ENCODE measurements at places on chromosomes 12 and 14.

DNA sequence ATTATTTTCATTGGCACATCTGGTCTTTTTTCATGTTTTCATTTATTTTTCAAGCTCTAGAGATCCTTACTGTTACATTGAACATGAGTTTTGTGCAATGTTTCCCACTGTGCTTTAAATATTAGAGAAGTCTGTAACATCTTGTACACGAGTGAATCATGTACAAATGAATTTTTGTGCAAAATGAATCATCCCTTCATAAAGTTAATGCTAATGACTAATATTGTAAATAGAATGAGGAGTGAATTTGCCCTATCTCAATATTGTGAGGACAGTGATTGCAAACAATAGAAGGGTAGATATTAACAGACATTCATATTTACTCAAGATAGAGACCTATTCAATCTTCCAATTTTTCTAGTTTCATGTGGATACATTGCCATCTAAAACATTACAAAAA is 463.3 kb upstream of the FOXG1 start:
- DNase-seq, result no peak

- DNase-seq, result no peak
These were observed 59.8 kb upstream of the NOS1 start for GRCh38 chr12:117421068-117421752.

- DNase-seq, result no peak
These were observed 378.5 kb upstream of the LMO3 start for GRCh38 chr12:16984484-16984883.

DNA sequence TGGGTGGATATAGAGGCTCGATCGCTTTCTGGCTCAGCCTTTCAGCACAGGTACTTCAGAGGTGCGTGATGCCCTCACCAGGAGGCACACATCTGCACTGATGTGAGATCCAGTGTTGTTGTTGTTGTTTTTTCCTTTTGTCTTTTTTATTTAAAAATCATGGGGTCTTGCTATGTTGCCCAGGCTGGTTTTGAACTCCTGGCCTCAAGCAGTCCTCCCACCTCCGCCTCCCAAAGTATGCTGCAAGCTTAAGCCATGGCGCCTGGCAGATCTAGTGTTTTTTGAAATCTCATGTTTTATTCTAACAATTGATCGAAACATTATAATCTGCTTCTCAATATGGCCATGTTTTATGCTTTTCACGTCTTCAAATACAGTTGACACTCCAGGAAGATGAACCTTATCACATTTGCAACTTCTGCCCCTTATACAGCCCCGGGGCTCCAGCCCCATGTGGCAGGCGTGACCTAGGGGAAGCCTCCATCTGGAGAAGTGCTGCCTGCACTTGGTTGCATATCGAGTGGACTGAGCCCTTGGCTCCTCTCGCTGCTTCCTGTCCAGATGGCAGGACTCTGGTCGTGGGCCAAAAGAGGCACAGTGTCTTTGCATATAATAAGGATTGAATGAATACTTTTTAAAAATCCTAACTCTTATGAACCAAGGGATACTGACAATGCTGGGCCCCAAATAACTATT is 71.7 kb downstream of the TRAF3 start:
- no peak for DNase-seq

DNA sequence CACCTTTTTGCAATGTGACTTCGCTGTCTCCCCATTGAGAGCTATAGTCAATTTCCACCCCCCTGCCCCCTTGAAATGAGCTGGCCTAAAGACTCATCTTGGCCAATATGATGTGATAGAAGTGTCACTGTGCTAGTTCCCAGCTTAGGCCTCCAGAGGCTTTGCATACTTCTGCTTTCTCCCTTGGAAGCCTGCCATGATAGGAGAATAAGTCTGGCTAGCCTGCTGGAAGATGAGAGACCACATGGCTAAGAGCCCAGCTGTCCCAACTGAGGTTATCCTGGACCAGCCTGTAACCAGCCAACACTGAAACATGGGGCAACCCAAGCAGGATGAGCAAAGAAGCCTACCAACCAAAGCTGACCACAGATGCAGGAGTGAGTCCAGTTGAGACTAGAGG is 196.9 kb downstream of the GRIN2B start:
- DNase-seq, result no peak

DNA sequence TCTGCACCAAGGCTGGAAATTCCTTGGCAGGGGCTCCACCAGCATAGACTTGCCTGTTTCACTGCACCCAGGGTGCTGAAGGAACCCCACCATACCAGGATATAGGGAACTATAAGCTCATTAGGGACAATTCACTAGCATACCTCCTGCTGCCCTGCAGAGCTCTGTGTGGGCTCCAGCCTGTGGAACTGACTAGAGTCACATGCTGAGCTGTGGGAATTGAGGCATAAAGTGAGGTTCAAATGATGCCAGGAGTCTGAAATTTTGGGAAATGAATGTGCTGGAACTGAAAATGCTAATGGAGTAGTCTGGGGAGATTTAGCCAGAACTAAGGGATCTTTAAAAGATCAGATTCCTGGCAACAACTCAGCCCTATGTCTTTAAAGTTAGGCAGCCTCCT is 7.3 kb upstream of the EMP1 start:
- DNase-seq, result no peak

DNA sequence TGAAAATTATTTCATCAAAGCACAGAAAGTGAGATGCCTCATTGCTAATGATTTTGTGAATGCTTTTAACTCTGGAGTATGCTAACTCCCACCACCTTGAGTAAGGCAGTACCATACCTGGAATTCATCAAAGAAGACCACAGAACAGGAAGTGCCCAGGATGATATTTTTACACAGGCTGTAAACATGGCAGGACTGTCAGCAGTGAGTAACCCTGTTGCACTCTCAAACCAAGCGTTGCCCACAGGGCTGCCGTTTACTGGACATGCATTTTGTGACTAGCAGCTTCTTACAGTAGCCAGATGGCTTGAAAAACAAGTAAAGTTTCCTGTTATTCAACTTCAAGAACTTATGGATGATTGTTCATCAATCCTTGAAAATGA is 42.4 kb downstream of the RALGAPA1 start:
- no peak for DNase-seq

- peak; percentile 81 for DNase-seq
These were observed 7.7 kb downstream of the UBC start for GRCh38 chr12:124906606-124907261.

GRCh38 chr12:55043542-55043941 is 23.8 kb downstream of the NEUROD4 start:
- DNase-seq, result no peak

- DNase-seq, result peak; percentile 88
These were observed 224.6 kb upstream of the CRY1 start for GRCh38 chr12:107317751-107318555.

- no peak for DNase-seq
These were observed 8.9 kb downstream of the FANCM start for GRCh38 chr14:45144658-45145057.

- no peak for DNase-seq
These were observed 51.8 kb downstream of the FBXL14 start for GRCh38 chr12:1542599-1542998.

DNA sequence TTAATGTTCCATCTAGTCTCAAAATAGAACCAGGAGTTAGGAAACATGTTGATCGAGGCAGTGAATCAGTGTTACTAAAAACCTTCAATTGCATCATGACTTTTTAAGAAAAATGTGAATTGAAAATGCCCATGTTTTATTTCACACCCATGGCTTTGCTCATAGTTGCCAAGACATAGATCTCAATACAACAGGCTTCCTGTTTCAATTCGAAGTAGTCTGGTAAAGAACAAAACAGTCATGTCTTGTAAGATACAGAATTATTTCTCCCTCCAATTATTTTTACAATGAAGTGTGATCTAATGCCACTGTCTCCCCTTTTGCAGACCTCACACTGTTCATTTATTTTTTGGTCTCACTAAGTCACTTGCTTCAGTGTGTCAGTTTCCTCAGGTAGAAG is 44.6 kb upstream of the FAR2 start:
- DNase-seq, result no peak

DNA sequence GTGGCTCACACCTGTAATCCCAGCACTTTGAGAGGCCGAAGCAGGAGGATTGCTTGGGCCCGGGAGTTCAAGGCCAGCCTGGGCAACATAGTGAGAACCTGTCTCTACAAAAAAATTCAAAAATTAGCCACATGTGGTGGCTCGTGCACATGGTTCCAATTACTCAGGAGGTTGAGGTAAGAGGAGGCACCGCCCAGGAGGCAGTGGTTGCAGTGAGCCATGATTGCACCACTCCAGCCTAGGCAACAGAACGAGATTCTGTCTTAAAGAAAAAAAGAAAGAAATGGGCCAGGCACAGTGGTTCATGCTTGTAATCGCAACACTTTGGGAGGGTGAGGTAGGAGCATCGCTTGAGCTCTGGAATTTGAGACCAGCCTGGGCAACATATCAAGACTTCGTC is 33.5 kb downstream of the MAP1LC3B2 start:
- DNase-seq, result no peak

GRCh38 chr14:92613008-92613658 is 99.6 kb downstream of the RIN3 start:
- peak; percentile 23 for DNase-seq

DNA sequence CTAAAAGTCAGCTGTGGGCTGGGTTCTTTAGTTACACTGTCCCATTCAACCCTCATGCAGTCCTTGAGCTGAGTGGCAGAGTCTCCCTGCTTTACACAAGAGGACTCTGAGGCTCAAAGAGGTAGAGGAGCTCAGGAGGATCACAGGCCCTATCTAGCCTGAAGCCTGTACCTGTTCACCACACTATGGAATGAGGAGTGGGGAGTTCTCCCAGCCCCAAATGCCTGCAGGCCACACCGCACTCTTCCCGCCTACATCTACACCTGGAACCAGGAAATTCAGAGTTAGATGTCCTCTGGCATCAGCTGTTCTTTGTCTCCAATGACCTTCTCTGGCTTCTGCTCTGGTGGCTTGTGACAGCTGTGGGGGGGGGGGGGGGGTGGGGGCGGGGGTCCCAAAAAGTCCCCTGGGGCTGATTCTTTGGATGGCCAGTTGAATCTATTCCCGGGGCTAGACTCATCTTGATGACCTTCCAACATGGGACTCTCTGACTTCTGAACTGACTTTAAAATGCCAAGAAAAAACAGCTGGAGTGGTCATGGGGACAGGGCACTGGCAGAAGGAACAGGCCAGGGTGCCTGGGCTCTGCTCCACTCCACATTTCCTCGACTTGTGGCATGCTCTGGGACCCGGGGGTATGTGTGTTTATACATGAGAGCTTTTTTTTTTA is 30.6 kb downstream of the RIN3 start:
- no peak for DNase-seq

DNA sequence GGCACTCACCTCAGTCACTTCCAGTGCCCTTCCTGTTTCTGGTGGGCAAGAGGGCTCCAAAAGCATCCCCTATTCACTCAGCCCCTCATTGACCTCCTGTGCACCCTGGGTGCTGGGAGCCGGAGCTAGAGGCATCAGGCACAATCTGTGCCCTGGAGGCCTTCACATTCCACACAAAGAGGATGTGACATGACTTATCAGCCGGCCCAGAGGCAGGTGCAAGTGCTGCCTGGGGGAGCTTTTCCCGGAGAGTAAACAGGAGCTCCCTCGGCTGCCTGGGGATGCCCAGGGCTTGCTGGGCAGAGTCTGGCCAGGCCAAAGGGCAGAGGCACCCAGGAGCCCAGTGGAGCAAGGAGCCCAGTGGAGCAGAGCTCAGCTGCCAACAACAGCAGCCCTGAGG is 64.5 kb downstream of the BCL11B start:
- DNase-seq, result no peak

DNA sequence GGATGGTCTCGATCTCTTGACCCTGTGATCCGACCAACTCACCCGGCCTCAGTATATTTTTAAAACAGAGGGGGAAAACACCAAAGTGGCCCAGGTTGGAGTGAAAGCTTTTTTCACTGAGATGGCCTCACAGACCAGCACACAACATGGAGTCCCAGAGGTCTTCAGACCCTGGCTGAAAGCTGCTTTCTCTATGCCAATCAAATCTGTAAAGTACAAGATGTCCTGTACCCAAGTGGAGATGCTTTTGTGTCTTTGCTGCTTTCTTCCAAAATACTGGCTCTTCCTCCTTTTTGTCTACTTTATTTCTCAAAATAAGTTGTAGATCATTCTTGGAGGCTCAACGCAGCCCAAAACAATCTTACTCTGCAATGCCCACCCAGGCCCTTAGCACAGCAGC is 214.8 kb downstream of the MED13L start:
- DNase-seq, result no peak

DNA sequence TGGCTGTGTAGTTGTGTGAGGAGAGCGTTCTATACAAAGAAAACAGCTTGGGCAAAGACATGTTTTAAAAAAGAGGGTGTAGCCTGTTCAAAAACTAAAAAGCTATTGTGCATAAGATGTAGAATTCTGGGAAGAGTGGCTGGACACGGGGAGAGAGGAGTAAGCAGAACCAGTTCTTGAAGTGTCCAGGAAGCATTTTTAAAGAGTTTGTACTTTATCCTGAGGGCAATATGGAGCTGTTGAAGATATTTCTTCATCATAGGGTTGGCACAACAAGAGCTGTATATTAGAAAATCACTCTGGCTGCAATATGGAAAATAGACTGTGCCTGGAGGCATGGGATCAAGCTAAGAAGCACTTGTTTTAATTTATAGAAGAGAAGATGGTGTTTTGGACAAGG is 458.9 kb upstream of the LMO3 start:
- DNase-seq, result no peak

- no peak for DNase-seq
These were observed 4.6 kb upstream of the DIO3 start for GRCh38 chr14:101556566-101557320.

DNA sequence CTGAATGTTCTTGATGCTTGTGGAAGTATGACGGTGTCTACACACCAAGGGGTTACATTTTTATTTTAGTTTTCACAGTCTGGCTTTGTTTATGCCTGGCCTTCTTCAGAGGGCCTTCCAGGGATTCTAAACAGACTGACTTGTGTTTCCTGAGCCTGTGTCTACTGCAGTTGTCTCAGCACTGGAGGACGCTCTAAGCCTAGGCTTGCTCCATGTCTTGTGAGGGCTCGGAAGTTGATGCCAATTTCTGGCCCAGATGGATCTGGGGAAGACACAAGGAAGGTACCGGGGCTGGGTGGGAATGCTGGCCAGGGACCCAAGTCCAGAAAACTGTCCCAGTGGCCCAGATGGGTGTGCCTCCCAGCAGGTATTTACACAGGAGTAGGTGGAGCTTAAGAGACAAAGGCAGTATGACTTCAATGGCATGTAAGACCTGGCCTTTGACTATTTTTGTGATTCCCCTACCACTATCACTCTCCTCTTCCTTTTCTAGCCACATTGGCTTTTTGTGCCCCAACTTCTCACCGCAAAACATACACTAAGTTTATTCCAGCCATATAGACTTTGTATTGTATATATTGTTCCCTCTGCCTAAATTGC is 56.9 kb downstream of the GPR137C start:
- DNase-seq, result no peak

GRCh38 chr14:57085801-57086200 is 182.9 kb downstream of the EXOC5 start:
- DNase-seq, result no peak

GRCh38 chr12:20194171-20194570 is 174.2 kb upstream of the PDE3A start:
- DNase-seq, result no peak

DNA sequence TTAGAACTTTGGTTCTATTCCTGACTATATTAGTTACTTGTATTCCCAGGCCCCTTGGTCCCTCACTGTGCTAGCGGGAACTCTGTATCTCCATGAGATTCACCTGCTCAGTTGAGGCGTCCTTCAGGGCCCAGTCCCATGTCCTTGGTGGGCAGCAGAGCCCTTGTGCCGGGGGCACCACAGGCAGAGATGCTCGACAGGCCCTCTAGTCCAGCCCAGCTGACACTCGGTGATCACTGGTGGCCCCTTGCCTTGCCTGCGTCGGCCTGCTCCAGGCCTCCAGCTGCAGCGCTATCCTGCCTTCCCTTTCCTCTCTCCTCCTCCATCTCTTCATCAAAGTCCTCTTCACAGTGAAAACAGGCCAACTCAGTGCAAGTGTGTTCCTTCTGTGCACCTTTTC is 70.0 kb downstream of the ANKRD9 start:
- DNase-seq, result no peak
